ENCODE measurements at places on chromosomes 5 and 9. TPM values are rescaled to one million over a fixed set of nuclear protein-coding genes. Genes with fewer than 3 reads are reported as not detected.

- no peak for DNase-seq
Observed at GRCh38 chr5:78591972-78592700, 56.4 kb downstream of the LHFPL2 start.

DNA sequence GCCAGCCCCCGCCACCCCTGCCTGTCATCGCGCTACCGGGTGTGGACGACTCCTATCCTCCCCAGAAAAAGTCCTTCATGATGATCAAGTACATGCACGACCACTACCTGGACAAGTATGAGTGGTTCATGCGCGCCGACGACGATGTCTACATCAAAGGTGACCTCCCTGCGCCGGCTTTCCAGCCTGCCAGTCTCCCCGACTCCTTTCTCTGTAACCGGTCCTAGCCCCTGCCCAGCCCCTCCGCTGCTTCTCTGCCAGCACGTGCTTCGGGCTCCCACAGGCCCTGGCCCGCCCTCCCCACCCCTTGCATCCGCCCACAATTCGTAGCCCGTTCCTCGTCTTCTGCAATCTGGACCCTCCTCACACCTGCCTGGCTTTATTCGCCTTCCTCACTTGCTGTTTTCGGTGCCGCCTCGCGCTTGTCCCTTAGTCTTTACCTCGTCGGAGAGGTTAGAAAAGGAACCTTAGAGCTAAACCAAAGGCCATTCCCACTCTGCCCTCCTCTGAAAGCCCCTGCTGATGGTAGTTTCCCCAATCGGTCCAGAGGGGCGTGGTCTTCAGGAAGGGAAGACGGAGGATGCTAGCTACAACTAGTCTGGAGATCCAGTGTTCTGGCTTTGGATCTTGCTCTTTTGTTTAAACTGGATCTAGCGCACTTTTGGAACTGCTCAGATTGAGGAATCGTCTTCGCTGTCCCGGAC lies 1.4 kb downstream of the CHSY3 start:
- DNase-seq, result no peak

The KCNV2 gene
- not detected for polyA plus RNA-seq

The PIP5KL1 gene
- polyA plus RNA-seq, result 0.14 TPM

GRCh38 chr5:73615085-73615484 lies 10.9 kb upstream of the ARHGEF28 start:
- no peak for DNase-seq

- DNase-seq, result no peak
Observed at GRCh38 chr9:125332527-125332926, 70.9 kb downstream of the GAPVD1 start.

The SLC45A2 gene
- polyA plus RNA-seq, result not detected

DNA sequence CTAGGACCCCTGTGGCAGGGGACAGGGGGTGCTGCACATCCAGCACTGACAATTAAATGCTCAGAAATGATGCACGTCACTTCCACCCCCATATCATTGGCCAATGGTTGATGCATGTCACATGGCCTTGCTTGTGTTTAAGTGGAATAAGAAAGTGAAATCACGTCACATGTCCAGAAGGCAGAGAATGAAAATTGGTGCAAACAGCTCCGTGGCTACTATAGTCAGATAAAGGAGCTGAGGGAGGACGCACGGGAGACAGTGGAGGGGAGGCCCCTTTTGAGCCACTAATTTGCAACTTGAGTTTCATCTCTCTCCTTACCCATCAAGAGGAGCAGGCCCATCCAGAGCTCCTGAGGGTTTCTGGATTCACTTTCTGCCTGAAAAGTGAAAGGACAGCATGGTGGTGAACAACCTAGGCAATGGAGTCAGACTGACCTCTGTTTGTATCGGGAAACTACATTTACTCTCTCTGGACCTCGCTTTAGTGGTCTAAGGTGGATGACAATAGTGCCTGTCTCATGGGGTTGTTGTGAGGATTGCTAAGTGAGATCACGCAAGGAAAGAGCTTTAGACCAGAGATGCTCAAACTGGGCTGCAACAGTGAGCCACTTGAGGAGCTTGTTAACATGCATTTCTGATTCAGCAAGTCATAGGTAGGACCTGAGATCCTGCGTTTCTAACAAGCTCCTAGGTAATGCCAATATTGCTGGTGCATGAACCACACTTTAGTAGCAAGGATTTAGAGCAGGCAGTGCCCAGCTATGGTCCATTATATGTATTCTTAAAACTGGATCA lies 133.9 kb upstream of the ADRA1B start:
- no peak for DNase-seq

GRCh38 chr5:68924481-68925145 lies 169.2 kb upstream of the SLC30A5 start:
- no peak for DNase-seq

DNA sequence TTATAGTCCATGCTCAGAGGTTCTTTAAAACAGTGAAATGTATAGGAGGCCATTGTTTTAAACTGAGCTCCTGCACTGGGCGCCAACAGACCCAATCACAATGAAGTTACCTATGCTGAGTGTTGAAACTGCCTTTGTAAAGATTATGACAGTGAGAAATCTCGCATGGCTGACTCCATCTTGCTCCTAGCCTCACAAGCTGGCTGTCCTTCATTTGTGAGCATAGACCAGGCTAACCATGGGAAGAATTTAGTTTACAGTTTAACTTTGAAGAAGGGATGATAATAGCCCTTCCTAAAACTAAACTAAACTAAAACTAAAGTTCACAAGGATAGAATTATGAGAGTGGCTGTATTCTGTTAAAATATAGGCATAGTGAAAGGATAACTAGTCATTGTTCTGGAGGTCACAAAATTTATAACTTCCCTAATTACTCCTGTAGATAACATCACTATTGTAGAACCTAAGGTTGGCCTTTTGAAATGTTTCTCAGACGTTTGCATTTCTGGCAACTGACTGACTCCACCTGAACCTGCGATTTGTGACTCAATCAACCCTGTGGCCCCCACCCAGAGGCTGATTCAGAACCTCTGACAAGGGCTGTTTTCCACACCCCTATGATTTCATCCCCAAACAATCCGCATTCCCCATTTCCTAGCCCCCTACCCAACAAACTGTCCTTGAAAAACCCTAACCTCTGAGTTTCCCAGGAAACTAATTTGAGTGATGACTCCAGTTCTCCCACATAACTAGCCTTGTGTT lies 59.1 kb downstream of the HMHB1 start:
- no peak for DNase-seq

The SLC6A18 gene
- not detected for polyA plus RNA-seq

The TSSK1B gene
- not detected for polyA plus RNA-seq

GRCh38 chr5:139740138-139740991 lies 55.2 kb upstream of the PSD2 start:
- no peak for DNase-seq

The GAPVD1 gene
- 28.7 TPM for polyA plus RNA-seq

DNA sequence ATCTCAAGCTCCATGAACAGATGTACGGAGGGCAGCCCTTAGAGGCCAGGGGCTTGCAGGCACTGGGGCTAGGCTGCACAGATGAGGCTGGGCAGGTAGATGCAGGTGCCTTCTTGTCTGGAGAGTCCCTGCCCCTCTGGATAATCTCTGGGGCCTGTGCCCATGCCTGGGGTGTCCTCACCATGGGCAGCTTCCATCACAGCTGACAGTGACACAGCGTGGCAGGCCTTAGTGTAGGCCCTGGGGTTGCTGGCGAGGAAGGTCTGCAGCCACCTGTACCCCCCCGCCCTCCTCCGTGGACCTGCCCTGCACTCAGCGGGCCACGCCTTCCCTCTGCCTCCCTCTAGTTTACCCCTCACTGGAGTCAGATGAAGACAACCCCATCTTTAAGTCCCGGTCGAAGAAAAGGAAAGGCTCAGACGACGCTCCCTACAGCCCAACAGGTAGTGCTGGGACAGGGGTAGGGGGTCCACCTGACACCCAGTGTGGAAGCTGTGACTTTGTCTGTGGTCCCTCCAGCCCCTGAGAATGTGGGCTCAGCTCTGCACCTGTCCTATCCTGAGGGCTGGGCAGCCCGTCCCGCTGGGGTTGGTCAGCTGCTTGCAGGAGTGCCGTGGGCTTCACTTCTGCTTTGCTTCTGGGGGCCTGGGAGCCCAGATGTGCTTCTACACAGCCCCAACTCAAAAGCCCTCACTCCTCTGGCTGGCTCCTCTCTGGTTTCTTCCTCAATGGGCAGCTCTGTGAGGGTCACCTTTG lies 98.4 kb downstream of the PHF2 start:
- no peak for DNase-seq

DNA sequence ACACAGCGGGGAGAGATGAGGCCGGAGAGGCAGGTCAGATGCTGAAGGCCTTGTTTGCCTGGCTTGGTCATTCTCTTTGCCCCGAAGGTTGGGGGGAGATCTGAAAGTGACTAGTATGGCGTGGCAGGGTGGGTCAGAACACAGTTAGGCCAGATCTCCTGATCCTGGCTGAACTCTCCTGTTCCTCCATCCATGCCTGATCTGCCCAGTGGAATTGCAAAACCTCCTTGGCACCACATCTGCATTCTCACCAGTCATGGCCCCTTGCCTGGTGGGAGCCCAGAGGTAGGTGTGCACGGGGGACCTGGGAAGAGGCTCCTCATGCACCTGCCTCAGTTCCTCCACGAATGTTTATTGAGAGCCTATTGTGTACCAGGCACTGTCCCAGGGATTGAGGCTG lies 23.2 kb downstream of the TEX53 start:
- no peak for DNase-seq

GRCh38 chr9:94168203-94169000 lies 84.1 kb downstream of the PTPDC1 start:
- no peak for DNase-seq

- no peak for DNase-seq
Observed at GRCh38 chr5:3509290-3509689, 86.3 kb upstream of the IRX1 start.

GRCh38 chr5:110441035-110441434 lies 285.4 kb downstream of the TMEM232 start:
- no peak for DNase-seq
